ENCODE measurements at places on chromosomes 4 and X.
A peak's percentile ranks its signal among the peaks of the same experiment; 100 is the strongest.

GRCh38 chr4:137961051-137961438 lies 281.1 kb downstream of the SLC7A11 start:
- DNase-seq = no peak

- DNase-seq = peak; percentile 93
Measured at GRCh38 chr4:3079694-3080123, 5.2 kb downstream of the HTT start.

GRCh38 chr4:67250131-67250896 lies 295.0 kb downstream of the CENPC start:
- DNase-seq = no peak

- no peak for DNase-seq
Measured at GRCh38 chr4:94463771-94464170, 12.0 kb downstream of the PDLIM5 start.

DNA sequence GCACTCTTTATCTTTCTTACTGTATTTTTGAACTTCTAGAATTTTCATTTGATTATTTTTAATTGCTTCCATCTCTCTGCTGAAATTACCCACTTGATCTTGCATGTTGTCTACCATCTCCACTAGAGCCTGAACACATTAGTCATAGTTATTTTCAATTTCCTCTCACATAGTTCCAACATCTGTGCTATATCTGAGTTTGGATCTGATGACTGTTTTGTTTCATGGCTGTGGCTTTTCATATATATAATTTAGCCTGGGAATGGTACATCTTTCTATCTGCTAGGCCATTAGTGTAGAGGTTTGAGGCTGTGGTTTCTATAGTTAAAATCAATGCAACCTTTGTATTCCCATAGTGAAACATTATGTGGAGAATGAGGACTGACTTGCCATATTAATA lies 33.2 kb downstream of the NPY2R start:
- no peak for DNase-seq

DNA sequence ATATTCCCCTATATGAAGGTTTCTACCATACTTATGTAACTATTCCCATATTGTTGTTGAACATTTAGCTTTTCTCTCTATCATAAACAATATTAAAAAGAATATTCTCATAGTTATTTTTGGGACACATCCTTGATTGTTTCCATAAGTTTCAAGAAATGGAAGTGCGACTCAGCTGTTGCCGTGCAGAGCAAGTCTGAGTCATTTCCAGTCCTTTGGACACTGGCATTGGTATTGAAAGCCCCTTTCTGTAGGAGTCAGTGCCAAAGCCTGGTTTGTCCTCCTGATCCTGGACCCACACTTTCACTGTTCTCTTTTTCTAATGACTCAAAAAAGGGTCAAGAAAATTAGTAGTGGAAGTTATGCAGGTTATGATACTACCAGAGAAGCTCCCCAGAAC lies 108.3 kb upstream of the DIAPH2 start:
- no peak for DNase-seq

DNA sequence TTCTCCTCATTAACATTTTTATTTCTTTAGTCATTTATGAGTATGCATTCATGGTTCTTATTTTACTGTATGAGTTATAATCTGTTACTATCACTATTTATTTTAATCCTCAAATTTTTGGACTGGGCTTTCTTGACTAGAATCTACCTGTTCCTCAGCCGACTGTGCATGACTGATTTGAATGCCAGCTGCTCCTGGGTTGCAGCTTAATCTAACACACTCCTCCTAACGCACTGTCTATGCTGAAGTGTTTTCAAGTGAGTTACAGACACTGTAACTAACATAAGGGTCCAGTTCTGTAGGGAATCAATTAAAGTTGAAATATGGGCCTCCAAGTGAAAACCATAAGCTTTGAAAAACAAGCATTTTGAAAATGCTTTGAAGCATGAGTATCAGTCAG lies 137.4 kb upstream of the ARSJ start:
- DNase-seq = no peak

GRCh38 chr4:48777739-48778138 lies 2.3 kb downstream of the FRYL start:
- DNase-seq = no peak

Data from KBM-7 (cell line).